ENCODE measurements at places on chromosomes 1 and 21. TPM values are rescaled to one million over a fixed set of nuclear protein-coding genes. Genes with fewer than 3 reads are reported as not detected.

DNA sequence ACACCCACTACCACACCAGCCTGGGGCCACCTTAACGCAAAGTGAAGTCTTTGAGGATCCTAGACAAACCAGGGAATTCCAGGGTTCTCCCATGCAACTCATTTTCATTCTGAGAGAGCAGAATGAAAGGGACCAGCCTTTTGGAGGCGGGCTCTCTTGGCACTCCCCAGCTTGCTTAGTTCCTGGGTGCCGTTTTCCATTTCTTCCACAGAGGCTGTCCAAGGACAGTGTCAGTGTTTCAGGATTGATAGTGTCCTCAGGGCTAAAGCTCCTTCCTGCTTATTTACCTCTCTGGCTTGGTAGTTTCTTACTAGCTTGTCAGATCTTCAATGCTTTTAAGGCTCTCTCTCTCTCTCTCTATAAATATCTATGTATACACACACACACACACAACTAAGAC, 30.1 kb upstream of the GNG4 start:
- no peak for DNase-seq

DNA sequence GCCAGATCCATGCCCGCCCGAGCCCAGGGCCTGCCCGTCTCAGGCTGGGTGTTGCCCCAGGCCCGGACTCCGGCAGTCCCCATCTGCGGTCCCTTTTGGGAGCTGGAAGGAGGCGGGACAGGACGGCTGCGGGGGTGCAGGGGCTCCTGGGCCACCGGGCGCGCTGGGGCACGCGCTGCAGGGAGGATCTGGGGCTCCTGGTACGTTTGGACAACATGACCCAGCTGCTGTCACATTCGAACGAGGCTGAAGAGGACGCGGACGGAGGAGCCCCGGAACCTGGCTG, 6.6 kb upstream of the CALML6 start:
- no peak for DNase-seq

GRCh38 chr1:232984577-232985425, 34.4 kb downstream of the NTPCR start:
- no peak for DNase-seq

DNA sequence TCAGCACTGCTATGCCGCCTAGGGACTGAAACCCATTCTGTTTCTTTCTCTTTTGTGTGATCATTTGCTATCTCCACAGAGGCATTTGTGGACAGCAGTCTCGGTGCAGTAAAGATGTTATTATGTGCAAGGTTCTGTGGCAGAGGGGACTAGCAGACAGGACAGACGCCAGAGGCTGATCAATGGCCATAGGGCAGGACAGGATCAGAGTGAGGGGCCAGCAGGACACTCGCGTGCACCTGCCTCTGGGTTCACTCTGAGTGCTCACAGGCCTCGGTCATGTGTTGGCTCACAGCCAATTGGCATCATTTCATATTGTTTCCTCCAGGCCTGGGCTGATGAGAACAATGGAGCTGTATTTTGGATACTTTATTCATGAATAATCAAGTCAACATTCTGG, 212.6 kb downstream of the TGFB2 start:
- no peak for DNase-seq

GRCh38 chr1:203268901-203269653, 36.2 kb upstream of the BTG2 start:
- no peak for DNase-seq

- no peak for DNase-seq
Measured at GRCh38 chr21:30713766-30714165, 4.8 kb downstream of the KRTAP21-3 start.

DNA sequence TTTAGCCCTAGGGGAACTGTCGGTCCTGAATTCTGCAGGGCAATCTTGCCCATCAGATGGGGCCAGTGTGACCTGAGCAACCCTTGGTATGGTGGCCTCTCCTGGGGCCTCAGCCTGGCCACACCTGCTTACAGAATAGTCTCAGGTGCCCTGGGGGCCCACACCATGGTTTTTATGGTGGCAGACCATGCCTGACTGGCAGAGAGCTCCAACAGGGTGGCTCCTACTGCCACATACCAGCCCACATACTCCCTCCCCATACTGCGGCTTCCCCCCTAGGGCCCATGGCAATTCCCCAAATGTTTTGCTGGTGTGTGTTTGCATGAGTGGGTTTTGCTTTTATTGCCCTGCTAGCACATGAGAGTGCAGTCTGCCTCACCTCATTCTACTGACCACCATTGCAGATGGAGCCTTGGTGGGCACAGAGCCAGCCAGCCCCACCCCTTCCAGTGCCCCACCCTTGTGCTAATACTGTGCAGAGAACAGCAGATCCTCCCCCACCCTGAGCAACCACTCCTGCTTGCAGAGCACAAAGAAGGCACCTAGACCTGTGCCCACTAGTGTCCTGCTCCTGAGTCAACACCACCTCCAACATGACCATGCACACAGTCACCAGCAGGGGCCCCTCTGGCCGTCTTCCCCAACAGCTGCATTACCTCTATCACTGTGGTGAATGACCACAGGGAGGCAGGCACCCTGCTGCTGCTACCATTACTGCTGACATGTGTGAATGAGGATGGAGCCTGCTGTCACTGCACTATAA, 86.8 kb downstream of the GDAP2 start:
- no peak for DNase-seq

DNA sequence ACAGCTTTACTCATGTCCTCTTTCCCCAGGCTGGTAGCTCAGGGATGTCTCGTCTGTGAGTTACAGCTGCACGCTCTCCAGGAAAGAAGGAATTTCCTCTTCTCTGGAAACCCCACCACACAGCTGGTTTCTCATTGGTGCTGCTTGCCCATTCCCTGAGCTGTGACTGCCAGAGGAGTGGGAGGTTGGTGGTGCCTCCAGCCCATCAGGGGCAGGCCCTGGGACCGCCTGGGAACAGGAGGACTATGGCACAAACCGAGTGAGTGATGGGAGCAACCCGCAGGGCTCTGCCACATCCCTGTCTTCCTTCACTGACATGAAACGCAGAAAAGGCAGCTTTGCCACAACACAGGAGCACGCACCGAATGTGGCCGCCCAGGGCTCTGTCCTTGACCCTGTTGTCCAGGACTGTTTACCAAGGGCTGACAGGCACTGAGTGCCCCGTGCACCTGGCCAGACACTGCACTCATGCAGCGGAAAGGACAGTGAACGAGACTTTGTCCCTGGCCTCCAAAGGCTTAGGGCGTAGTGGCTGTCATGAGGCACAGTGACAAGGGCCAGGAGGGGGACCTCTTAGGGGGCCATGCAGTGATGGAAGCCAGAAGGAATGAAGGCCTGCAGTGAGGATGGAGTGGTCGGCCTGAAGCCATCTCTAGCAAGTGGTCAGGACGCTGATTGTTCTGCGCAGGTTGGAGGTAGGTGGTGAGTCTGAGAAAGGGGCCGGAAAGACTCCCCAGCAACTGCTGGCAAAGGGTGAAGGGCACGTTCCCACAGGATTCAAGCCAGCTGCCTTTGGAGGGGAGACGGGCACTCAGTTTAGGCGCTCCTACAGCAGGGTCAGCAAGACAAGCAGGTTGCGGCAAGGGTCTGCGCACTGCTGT, 1.7 kb upstream of the CCNL2 start:
- no peak for DNase-seq

GRCh38 chr1:63316984-63317816, 5.2 kb upstream of the FOXD3 start:
- peak; percentile 83 for DNase-seq

GRCh38 chr21:15748586-15748985, 18.8 kb downstream of the USP25 start:
- DNase-seq, result no peak

- peak; percentile 73 for DNase-seq
Measured at GRCh38 chr1:183914276-183914675, 109.4 kb downstream of the RGL1 start.

GRCh38 chr1:37410815-37411214, 63.6 kb upstream of the ZC3H12A start:
- DNase-seq, result no peak

DNA sequence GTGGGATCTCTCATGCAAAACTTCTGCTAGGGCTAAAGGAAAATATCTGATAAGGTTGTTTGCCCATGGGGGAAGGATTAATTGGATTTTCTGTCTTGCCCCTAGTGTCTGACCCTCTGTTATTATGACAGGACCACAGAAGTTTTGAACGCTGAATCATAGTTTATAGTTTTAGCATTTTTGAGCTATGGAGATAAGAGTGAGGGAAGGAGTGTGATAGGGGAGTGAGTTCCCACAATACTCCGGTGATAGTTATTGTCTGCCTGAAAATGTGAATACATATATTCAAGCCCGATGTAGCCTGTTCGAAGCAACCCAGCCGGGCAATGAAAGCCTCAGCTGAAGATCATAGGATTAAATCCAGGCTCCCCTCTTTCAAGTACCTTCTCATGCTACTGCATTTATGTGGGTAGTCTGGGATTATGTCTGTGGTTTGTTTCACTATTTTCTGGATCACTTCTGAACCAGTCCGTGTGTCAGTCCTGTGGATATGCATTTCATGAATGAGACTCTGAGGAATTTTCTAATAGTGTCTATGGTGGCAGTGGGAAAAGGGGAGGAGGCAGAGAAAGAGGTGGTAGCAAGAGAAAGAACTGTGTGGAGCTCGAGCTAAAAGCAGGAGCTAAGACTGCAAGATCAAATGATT, 258.7 kb downstream of the DISC1 start:
- DNase-seq, result no peak

- no peak for DNase-seq
Measured at GRCh38 chr1:205719762-205720161, 30.2 kb downstream of the NUCKS1 start.

- DNase-seq, result no peak
Measured at GRCh38 chr1:8232036-8232757, 85.7 kb upstream of the SLC45A1 start.

DNA sequence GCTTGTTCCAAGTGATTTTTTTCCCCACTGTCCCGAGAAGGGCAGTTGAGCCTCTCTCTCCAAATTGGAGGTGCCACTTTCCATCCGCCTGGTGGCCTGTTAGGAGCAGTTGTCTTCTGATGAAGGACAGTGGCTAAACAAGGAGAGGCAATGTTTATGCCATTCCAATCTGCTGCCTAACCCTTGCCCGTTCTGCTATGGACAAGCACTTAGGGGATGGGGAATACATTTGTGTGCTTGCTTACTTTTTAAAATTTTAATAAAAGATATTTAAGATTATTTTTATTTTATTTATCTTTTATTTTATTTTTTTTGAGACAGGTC, 12.0 kb downstream of the COQ8A start:
- DNase-seq, result no peak

DNA sequence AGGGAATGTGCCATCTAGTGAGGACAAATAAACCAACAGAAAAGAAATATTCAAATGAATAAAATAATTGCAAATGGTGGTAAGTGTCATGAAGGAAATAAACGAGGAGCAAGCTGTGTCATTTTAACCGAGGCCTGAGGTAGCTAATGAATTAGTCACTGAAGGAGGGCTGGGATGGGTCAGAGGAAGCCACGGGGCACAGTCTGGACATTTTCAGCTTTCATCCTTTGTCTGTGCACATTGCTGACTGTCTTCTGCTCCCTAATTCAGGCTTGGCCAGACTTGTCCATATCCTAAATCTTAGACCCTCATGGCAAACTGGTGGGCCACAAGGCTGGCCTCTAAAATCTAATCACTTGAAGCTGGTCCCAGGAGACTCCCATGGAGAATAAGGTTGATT, 138.4 kb downstream of the RHOU start:
- no peak for DNase-seq

- no peak for DNase-seq
Measured at GRCh38 chr1:22633697-22634463, 2.5 kb upstream of the C1QA start.

DNA sequence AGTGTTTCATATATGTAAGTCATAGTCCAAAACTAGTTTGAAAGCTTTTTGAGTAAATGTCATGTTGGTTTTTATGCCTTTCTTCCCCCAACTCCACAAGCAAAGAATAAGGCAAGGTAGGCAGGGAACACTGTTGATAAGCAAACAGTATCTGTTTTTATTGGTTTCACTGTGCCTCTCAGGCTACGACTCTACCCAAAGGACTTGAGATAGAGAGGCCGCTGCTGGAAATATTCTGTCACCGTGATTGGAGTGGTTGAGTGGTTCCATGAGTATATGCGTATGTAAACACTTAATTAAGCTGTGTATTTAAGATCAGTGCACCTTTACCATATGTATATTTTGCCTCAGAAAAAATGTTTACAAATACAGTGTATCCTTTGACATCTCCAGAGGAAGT, 138.1 kb upstream of the KIF26B start:
- DNase-seq, result peak; percentile 42

DNA sequence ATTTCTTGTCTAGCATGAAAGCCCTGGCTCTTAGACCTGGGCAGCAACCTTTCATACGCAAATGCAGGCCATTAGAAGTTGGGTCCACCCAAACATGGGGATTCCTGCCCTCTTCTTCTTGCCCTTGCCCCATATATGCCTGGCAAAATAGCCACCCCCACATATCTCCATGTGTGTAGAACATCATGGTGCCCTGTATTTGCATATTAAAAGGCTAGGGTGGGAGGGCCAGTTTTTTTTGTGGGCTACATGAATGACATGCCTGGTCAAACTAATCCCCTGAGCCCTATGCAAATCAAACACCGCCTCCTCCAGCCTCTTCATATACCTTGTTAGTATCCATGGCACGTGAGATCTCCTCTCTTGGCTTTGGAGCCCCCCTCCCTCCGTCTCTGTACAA, 24.7 kb downstream of the MFSD2A start:
- no peak for DNase-seq

DNA sequence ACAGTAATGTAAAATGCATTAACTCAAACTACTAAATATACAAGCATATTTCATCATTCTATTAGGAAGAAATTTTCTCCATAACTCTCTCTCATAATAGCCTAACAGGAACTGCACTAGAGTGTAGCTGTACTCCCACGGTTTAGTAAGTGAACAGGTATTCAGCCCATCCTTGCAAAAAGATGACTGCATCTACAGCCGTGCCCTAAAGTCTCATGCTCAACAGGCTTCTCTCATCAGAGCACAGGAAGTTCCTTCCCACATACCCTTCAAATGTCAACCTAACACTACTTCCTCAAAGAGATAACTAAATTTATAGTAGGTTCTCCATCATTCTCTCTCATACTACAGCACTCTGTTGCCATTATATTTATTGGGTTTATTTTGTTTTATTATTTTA, 251.6 kb downstream of the AKT3 start:
- no peak for DNase-seq

DNA sequence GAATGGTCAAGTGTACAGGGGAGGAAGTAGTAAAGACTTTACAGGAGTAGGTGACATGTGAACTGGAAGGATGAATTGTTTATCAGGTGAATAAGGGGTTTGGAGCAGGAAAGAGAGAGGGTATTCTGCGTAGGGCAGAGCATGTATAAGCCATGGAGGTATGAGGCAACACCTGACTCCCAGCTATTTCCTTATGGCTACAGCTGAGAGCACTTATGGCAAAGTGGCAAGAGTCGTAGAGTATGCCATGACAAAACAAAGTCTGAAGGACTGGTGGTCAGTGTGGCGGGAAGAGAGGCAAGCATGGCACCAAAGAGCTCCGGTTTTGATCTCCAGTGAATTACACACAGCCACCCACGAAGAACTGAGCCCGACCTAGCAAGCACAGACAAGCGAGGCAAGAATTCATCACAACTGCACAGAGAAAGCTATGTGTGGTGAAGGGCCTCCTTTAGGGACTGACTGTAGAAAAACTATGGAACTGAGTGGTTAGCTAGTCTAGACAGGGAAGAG, 9.0 kb upstream of the ELOVL1 start:
- no peak for DNase-seq

Gene ASCL5
- not detected for total RNA-seq

Gene KIF17
- total RNA-seq, result 12.6 TPM

Gene RGS2
- total RNA-seq, result 55.5 TPM

Gene PADI2
- 25.2 TPM for total RNA-seq

Gene HSD3B1
- total RNA-seq, result not detected

Gene PAQR6
- 10.5 TPM for total RNA-seq

Gene LCE6A
- not detected for total RNA-seq

Gene DR1
- total RNA-seq, result 12.6 TPM

Gene ARHGEF16
- total RNA-seq, result 13.1 TPM

Gene CA6
- total RNA-seq, result not detected

Gene TSTD1
- total RNA-seq, result 56.2 TPM

Gene CNTN2
- not detected for total RNA-seq

All from upper lobe of left lung (tissue), 6 donors.